ENCODE measurements at places on chromosomes 6 and 20.
A peak's percentile ranks its signal among the peaks of the same experiment; 100 is the strongest.

DNA sequence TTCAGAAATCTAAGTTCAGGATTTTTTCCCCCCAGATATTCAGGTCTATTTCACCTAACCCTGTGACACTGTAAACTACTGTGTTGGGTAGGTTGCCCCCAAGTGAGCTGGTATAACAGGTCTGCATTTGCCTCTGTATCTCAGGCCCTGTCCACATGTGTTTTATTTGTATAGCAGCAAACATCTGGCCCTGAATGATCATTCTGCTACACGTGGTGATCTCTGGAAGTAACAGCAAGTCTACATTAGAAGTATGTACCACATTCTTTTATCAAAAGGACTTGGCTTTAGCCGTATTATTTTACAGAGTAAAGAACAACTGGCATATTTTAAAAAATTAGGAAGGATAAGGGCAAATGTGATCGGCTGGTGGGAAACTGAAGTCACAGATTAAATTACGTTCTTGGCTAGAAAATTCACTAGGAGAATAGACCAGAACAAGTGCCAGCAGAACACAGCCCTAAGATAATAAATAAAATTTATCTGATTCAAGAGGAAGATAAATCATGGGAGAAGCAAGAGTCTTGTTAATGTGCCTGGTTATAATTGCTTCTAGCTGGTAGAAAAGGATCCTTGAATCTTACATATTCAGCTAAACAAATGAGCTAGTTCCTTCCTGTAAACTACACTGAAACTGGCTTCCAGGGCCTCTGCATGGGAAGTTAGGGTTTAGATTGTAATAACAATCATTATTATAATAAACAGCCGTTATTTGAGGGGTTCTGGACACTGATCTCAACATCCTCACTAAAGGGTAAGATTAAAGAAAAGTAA, 192.1 kb downstream of the SAMD5 start:
- no peak for DNase-seq

DNA sequence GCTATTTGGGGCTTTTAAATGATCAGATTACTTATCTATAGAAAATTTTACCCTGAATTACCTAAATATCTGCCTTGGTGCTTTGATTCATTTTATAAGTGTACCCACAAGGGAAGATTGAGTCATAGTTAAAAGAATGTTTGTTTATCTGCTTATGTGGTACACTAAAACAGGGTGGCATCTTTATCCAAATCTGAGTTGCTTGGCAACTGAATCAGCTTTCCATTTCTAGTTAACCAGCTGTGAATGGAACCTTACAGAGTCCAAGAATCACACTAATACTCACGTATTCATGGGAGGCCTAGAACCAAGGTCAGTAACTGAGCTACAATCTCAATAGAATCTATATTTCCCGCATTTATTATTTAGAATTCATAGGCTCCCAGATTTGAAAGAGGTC, 44.0 kb upstream of the CAP2 start:
- DNase-seq = no peak

DNA sequence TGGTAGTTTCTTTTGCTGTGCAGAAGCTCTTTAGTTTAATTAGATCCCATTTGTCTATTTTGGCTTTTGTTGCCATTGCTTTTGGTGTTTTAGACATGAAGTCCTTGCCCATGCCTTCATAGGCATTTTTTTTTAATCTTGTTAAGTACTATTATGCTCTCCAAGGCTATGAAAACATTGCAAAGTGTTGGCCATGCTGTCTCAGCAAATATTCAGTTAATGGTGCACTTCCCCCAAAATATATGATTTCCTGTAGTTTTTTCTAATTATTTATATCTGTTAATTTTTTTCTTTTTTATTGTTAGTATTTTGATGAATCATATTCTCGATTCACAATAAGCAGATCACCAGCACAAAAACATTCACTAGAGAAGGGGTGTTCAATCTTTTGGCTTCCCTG, 806.1 kb upstream of the FLRT3 start:
- no peak for DNase-seq

DNA sequence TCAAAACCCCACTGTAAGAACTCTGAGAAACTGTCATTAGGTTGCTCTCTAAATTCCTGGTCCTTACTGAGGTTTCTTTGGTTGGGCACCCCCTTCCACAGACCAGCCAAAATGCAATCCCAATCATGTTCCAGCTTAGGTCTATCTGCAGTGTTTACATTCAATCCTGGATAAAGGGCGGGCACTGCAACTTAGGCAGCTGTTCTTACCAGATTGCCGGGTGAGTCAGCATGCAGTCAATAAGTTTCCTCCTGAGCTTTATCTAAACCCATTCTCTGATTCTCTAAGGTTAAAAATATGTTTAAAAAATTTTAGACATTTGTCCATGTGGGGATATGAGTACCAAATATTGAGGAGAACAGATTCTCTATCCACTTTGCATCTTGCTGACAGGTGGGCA, 197.8 kb downstream of the HAO1 start:
- DNase-seq = no peak

- no peak for DNase-seq
Measured at GRCh38 chr20:61934716-61935530, 130.8 kb downstream of the TAF4 start.

DNA sequence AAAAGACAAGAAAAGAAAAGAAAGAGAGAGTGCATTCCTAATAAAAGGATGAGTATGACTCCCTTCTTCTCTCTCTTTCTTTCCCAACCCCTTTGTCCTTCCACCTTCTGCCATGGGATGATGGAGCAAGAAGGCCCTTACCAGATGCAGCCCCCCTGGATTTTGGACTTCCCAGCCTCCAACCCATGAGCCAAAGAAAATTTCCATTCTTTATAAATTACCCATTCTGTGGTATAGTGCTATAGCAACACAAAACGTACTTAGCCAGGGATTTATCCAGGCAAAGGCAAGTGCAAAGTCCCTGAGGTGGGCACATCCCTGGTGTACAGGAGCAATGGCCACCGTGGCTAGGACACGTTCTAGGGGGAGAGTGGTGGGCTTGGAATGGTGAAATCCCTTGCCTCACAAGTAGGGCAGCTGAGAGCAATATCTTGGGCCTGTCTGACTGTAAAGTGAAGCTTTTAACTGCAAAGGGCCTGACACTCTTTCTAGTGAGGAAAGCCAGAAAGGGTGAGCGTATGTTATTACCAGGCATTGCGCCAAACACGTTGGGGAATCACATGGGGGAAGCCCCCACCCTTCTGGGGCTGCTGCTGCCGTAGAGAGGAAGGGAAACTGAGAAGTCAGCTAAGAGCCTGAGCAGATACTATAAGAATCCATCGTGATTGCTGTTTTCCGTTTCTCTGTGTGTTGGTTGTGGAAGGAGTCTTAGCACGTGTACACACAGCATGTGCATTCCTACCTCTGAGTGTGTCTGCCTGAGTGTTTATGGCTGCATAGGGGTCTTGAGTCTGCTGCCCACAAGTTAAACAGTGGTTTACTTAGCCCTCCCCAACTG, 50.7 kb upstream of the SIRPA start:
- peak; percentile 44 for DNase-seq

DNA sequence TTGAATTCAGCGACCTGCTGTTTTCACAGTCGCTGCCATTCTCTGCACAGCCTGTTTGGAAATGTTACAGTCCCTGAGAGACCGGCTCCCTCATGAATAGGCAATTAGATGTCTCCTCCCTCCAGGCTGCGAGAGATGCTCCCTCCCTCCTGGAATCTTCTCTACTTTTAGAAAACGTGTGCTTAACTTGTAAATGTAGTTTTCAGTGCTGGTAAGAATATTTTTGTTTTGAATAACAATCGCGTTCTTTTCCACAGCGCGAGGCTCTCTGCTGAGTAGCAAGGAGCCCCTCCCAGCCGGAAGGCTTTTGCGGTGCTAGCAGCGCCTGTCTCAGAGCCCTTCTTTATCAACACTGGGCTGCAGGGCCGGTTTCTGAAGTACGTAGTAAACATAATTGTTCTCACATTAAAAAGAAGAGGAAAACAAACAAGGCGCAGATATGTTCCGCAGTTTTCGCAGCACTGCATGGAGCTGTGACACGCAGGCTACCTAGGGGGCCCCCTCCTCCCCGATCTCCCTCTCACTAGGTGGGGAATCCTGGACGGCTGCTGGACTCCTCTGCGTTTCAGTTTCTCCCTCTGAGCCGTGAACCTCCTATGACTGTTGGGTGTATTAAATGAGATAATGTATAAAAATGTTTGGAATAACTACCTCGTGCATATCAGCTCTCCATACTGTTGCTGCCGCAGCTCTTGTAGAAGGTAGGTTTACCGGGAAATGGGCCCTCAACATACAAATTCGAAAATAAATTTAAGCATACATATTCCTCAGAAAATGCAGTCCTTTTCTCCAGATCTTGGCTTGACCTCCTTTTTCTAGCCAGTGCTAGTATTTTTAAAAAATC, 79.0 kb upstream of the SPACA1 start:
- DNase-seq = peak; percentile 1

DNA sequence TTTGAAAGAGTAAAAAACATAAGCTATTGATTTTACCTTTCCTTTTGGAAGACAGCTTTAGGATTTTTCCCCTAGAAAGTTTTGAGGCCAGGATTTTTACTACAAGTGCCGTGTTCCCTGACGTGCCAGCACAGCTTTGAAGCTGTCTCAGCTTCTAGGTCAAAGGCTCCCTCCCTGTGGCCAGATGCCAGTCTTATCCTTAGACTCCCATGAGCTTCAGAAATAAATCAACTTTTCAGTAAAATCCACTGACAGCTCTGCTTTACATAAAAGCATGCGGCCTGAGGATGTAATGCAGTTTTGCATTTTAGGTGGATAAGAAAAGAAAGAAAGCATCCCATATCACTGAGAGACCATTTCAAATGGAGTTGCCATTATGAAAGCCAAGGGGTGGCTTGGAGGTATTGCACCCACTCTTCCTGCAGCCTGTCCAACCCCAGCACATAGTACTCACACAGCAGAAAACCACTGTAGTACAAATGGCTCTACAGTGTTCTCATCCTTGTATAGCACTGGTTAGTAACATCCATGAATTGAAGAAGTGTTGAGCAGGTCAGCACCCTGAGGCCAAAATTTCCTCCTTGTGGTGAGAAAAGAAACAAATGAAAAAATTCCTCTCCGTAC, 15.2 kb upstream of the ATXN1 start:
- no peak for DNase-seq

- no peak for DNase-seq
Measured at GRCh38 chr6:9623228-9623832, 791.5 kb downstream of the TFAP2A start.

GRCh38 chr6:105495515-105495914, 92.6 kb upstream of the PREP start:
- DNase-seq = no peak

GRCh38 chr20:57250607-57251343, 15.7 kb downstream of the BMP7 start:
- DNase-seq = no peak

DNA sequence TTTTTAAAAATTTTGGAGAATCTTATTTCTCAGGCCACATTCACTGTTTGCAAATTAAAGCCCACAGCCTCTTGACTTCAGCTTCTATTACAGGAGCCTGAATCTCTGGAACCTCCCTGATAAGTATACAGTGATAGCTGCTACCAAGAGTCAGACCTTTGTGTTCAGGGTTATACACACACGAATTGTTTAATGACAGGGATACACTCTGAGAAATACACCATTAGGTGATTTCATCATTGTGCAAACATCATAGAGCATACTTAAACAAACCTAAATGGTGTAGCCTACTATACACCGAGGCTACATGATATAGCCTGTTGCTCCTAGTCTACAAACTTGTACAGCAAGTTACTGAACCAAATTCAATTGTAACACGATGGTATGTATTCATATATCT, 473.9 kb downstream of the PKHD1 start:
- no peak for DNase-seq

DNA sequence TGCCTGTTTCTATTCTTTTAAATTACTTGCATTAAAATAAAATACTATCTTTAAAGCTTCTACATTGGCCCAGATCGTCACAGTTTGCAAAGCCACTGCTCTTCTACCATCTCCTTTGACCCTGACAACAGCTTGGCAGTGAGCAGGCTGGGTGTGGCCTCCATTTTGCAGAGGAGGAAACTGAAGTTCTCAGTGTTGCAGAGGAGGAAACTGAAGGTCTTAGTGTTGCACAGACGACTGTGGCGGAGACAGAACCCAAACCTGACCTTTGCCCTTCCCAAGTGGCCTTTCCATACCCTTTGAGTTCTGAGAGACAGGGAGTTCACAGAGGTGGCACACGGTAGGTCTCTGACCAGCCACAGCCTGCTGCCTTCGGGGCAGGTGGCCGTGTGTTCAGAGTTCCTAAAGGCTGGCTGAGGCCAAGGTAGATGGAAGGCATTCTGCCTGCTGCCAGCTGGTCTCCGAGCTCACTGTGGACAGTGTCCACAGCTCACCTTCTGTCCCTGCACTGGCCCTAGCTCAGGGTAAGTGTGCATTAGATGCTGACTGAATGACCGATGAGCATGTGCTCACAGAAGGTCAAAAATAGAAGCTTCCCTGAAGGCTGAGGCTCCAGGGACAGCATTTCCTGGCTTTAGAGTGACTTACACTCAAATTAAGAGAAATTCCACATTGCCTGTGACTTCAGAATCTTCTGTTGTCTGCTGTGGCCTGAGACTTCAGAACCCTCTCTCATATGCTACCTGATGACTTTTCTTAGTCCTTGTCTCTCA, 113.5 kb upstream of the SLC24A3 start:
- no peak for DNase-seq

GRCh38 chr6:100810015-100810414, 71.1 kb downstream of the ASCC3 start:
- DNase-seq = no peak

DNA sequence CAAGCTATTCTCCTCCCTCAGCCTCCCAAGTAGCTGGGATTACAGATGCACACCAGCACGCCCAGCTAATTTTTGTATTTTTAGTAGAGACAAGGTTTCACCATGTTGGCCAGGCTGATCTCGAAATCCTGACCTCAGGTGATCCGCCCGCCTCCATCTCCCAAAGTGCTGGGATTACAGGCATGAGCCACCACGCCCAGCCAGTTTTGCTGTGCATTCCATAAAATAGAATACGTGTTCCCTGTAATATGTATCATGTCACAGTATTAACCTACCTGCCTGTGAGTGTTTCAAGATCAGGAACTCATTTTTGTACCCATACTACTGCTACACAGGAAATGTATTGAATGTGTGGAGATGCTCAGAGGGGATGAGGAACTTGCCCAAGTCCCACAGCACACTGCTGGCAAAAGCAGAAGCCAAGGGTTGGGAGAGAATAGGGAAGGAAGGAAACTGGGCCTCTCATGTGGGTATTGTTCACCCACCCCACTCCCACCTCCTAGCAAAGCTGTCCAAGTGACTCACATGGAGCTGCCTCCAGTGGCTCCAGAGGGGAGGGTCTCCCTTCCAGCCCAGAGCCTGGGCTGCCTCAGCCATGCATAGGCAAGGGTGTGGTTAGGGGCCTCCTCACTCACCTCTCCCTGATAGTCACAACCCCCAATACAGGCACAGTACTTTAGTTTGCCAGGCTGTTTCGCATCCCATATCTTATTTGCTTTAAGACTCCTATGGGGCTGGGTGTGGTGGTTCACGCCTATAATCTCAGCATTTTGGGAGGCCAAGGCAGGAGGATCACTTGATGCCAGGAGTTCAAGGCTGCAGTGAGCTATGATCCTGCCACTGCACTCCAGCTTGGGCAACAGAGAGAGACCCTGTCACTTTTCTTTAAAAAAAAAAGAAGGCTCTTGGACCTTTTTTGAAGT, 9.4 kb downstream of the HM13 start:
- DNase-seq = no peak

Data from stimulated activated CD4-positive, alpha-beta T cell treated with anti-CD3 and anti-CD28 coated beads, TNF-alpha, amount 100 ng/mL, for 24 hours (primary cell).